Activated CD4-positive, alpha-beta T cell treated with anti-CD3 and anti-CD28 coated beads, Interleukin-10, Interleukin-2, amounts not matched to agents 100 ng/mL and 50 ng/mL, durations not matched to agents 16 hours and 8 hours (primary cell): ENCODE measurements at places on chromosomes 4 and X.
A peak's percentile ranks its signal among the peaks of the same experiment; 100 is the strongest.

GRCh38 chr4:1401409-1402020, 4.7 kb downstream of the NKX1-1 start:
- no peak for DNase-seq

GRCh38 chr4:174406383-174406782, 115.9 kb downstream of the HPGD start:
- DNase-seq, result no peak

DNA sequence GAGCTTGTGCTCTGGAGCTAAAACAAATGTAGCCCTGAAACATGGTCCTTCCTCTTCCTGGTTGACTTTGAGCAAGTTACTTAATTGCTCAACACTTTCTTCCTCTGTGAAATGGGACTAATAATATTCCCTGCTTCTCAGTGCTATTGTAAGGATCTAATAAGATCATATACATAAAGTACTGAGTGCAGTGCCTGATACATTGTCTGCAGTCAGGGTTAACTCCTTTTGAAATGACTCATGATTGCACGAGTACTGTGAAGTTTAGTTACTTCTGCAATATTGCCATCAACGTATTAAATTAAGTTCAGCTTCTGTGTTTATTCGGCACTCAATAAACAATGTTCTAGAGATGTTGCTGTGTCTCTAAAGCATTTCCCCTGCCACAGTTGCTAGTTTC, 91.8 kb upstream of the HPRT1 start:
- no peak for DNase-seq

GRCh38 chr4:71663780-71664179, 120.1 kb downstream of the GC start:
- DNase-seq, result no peak

DNA sequence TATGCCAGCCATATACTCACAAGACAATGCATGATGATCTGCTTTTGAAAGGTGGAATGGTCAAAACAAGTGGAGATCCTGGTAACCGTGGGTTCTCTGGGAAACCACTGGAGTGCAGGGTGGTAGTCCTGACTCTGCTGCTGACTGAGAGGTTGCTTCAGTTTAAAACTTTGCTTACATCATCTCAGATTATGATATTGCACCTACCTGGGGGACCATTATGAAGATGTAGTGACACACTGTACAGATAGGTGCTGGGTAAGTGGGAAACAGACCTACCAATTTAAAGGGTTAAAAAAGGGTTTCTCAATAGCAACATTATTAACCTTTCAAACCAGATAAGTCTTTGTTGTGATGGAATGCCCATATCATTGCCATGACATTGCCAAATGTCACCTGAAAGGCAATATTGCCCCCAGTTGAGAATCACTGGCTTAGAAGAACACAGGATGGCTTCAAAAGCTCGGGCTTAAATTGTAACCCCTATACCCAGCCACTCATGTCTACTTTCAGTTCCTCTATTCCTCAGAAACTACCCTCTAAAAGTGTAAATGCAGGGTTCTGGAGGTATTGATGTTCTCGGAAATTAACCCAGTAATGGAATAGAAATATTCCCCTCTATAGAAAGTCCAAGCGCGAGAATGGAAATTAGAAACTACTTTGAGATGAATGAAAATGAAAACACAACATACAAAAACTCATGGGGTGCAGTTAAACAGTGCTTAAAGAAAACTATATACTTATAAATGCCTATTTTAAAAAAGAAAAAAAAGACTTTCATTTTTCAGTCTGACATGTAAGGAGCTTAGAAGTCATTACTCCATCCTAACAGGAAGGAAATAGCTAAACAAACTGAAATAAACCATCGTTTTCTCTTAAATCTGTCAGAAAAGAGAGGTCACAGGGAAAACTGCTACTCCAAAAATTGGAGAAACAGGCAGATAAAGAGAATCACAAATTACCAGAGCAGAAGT, 65.8 kb downstream of the ARHGEF6 start:
- no peak for DNase-seq

DNA sequence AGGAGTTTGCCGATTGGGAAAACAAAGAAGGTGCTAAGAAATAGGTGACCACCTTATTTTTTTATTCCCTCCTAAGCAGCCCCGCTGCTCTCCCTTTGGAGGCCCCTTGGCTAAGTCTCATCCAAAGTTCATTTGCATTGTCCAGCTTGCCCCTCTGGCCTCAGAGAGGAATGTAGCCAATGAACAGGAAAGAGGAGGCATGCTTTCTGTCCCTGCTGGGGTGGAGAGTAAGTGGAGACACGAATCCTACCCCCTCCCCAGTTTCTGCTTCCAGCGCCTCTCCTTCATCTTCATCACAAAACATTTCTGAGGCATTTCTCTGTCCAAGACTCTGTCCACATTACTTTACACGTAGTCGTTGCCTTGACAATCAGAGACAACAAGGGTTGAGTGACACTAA, 38.7 kb downstream of the NLGN3 start:
- no peak for DNase-seq

GRCh38 chr4:170698334-170698733, 608.6 kb upstream of the AADAT start:
- DNase-seq, result no peak

DNA sequence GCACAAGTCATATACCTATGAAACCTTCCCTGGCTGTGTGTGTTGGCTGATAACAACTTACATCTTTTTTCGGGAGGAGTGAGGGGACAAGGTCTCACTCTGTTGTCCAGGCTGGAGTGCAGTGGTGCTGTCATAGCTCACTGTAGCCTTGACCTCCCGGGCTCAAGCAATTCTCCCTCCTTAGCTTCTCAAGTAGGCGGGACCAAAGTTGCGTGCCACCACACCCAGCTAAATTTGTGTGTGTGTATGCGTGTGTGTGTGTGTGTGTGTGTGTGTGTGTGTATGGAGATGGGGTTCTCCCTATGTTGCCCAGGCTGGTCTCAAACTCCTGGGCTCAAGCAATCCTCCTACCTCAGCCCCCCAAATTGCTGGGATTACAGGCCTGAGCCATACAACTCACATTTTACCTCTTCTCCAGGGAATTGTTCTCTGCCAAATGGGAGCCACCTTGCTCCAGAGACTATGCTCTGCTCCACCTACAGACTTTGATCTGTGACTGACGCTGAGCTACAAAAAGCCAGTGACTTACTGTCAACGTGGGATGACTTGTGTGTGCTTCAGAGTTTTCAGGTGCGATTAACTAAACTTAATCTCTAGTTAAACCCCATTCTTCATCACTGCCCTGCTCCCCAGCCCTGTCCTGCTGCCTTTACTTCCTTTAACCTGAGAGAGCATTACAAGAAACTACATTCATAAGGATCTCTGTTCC, 2.0 kb upstream of the BEX4 start:
- DNase-seq, result no peak

- DNase-seq, result no peak
Observed at GRCh38 chr4:44146516-44146915, 302.1 kb downstream of the KCTD8 start.

DNA sequence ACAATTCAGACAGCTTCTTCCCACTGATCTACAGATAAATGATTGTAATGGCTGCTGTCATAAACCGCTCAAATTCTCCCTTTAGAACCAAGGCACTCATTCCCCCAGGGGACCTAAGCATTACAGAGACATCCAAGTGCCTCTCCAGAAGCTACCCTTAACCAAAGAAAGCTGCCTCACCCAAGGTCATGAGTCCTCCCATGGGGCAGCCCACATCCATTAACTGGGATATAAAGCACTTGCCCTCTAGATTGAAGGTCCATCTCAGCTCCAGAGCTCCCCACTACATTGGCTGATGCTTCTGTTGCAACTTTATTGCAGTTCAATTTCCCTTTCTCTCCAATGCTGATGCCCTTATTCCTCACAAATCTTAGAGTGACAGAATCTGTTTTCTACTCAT, 40.5 kb upstream of the DCAF8L2 start:
- no peak for DNase-seq

- DNase-seq, result no peak
Observed at GRCh38 chr4:10589321-10589720, 95.2 kb downstream of the CLNK start.

DNA sequence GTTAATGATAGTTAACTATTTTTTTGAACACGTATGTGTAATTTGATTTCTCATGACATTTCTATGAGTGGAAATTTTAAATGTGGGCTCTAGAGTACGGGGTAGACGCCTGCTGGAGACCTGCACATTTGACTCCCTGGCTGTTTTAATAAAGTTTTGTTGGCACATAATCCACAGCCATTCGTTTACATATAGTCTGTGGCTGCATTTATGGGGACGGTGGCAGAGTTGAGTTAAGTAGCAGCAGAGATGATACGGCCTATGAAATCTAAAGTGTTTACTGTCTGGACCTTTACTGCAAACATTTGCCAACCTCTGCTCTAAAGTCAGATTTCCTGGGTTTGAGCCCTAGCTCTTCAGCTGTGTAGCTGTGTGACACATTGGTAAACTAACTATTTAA, 118.8 kb downstream of the CHRNA9 start:
- DNase-seq, result no peak

DNA sequence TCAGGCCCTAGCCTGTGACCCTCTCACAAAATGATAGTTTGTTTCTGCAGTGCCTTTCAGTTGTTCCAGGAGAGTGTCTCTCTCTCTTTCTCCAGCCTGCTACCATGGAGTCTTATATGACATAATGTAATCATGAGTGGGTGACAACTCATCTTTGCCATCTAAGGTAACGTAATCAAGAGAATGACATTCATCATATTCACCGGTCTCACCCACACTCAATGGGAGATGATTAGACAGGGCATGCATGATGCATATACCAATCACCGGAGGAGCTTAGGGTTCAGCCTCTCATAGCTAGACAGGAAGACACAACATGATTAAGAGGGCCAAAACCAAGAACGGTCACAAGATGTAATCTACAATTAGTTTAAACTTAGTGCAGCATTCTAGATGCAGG, 97.1 kb upstream of the FAM9B start:
- no peak for DNase-seq

DNA sequence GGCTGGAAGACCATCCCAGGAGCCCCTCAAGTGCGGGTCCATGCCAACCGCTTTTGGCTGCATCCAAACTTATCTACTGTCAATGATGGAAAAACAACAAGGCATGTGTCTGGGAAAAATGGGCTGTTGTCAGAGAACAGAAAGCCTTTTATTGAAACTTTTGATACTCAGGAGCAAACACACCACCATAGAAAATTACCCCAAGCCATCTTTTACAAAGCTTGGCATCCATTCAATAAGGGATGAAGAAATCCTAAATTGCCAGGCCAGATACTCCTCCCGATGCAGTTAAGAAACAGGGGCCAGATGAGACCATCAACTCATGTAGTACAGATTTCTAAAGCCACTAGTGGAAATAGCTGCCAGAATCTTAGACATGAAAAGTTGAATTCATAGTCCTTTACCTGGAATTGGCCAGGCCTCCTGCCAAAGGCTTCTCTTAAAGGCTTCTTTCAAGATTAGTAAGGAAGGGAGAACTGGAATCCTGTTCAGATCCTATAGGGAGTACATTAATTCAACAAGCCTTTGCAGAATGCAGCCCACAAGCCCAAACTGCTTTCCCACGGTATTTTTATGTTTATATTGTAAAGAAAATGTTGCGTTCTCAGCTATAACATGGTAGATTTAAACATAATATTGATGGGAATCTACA, 145.4 kb upstream of the MAP3K15 start:
- DNase-seq, result no peak

- no peak for DNase-seq
Observed at GRCh38 chr4:129064717-129065116, 28.6 kb downstream of the SCLT1 start.

DNA sequence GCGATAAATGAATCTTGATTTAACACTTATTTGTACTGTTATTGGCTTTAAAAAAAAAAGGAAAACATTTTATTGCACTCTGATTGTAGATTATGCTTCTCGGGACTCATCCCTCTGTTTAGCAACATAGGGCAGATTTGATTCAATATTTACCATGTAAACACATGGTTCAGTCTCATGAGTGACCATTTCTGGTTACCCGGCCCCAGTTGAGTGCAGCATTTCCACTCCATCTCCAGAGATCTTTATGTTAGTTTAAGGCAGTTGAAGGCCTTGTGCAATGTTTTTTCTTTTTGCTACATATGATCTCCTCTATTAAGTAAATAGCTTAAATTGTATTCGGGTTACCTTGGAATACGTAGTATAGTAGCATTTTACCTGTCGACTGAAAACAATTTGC, 143.3 kb upstream of the RPS6KA3 start:
- DNase-seq, result no peak

DNA sequence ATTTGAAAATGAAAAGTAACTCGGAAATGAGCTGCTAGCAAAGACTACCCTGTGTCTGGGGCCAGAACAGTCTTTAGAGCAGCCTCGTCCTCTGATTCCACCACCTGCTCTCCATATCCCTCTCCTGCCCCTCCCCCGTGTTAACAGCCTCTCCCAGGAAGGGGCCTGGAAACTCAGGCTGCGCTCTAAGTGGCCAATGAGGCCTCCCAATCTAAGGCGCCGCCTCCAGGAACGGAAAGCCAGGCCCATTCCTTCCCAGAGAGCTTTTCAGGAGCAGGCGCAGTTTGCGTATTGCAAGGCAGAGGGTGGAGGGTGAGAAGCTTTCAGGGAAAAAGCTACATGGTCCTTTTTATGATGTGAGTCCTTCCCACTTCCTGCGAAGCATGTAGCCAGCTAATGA, 31.2 kb downstream of the RS1 start:
- DNase-seq, result no peak

DNA sequence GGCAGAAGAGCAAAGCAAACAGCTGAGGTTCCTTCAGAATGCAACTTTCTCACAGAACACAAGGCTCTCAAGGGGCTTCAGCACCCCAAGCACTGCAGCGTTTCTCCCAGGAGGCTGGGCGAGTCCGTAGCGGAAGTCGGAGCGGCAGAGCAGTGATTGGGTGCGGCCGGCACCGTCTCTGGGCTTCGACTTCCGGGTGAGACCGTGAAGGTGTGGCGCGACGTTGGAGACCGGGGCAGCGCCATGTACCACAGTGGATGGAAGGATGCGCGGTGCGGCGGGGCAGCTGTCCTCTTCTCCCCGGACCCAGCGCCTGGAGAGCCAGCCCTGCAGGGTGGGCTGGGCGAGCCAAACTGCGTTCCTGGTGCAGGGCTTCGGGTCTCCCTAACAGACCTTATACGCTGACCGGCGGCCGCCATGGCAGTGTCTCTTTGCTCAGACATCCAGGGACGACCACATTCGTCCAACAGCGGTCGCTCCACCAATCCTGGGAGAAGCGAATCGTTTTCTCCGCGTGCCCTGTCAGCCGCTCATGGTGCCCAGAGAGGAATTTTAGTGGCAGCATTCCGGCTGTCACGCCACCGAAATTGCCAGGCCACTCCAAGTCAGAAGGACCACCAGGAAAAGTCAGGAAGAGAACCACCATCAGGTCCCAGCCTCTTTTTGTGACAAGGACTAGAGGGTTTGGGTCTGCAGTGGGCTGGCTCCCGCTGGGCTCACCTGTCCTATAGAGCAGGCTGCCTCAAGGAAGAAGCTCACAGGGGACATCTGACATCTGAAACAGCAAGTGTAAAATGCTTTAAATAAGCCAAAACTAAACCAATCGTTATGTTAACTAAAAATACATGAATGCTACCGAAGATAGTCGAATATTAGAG, 20.5 kb downstream of the TRIM61 start:
- DNase-seq, result peak; percentile 86

- peak; percentile 70 for DNase-seq
Observed at GRCh38 chr4:174522183-174523024, at the start of gene HPGD. Gene HPGD (minus strand): TSS chr4:174522488. CDS start chr4:174522451, 37 bp downstream.
